Adrenal gland (tissue), 19 donors: ENCODE measurements at places on chromosomes 7 and 10. TPM values are rescaled to one million over a fixed set of nuclear protein-coding genes. Genes with fewer than 3 reads are reported as not detected.

- H3K27ac ChIP-seq: no peak overlapping the region
- no peak overlapping the region for H3K4me3 ChIP-seq
- no peaks in the 10 kb centered on the region for H3K36me3 ChIP-seq
- no peaks in the 10 kb centered on the region for H3K4me1 ChIP-seq
- DNase-seq: no peak
Measured at GRCh38 chr10:5751601-5752253, 61.5 kb downstream of the GDI2 start.

DNA sequence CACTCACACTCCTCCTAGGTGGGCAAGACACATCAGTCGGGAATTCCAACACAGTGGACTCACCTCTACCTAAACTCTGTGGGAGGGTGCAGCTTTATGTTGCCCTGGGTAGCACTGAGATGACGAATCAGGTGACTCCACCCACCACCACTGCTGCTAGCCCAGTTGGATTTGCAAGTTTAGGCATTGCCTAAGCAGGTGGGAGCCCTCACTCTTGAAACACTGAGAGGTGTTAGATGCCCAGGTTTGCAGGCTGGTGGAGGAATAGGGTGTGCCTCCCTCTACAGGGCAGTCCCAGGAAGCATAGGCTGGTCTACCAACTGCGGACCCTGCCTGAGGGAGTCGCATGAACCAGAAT is 708.9 kb downstream of the POM121L12 start:
- no peaks in the 10 kb centered on the region for H3K36me3 ChIP-seq
- no peak for DNase-seq
- no peak overlapping the region for H3K4me3 ChIP-seq
- no peaks in the 10 kb centered on the region for H3K4me1 ChIP-seq

- no peak overlapping the region for H3K27ac ChIP-seq
- H3K4me3 ChIP-seq: no peak overlapping the region
Measured at GRCh38 chr7:102064361-102065025, 222.2 kb upstream of the SH2B2 start.

- H3K27me3 ChIP-seq: no peaks in the 10 kb centered on the region
- no peaks in the 10 kb centered on the region for H3K4me1 ChIP-seq
- H3K27ac ChIP-seq: no peak overlapping the region
- no peaks in the 10 kb centered on the region for H3K36me3 ChIP-seq
Measured at GRCh38 chr10:74282848-74283210, 131.8 kb downstream of the ADK start.

- no peaks in the 10 kb centered on the region for H3K36me3 ChIP-seq
- no peak for DNase-seq
- no peaks in the 10 kb centered on the region for H3K4me1 ChIP-seq
- no peaks in the 10 kb centered on the region for H3K27me3 ChIP-seq
- H3K4me3 ChIP-seq: no peak overlapping the region
Measured at GRCh38 chr7:79529214-79529880, 75.9 kb upstream of the MAGI2 start.

DNA sequence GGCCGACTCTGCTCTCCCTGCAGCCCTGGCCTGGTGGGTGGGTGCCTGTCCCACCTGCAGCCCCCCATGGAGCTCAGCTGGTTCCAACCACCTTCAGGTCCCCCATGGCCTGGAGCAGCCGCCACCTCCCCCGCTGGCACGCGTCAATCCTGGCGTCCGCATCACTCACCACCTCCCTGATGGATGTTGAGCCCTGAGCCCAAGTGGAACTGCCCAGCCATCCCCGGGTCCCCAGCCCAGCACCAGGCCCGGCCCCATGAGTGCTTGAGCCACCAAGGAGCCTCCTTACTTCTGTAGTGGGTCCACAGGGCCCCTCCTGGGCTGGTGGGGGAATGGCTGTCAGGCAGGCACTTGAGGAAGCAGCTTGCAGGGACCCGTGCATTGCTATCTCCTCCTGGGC is 14.6 kb downstream of the AGAP3 start:
- H3K4me3 ChIP-seq: no peak overlapping the region
- DNase-seq: no peak
- H3K36me3 ChIP-seq: no peaks in the 10 kb centered on the region
- no peaks in the 10 kb centered on the region for H3K4me1 ChIP-seq

DNA sequence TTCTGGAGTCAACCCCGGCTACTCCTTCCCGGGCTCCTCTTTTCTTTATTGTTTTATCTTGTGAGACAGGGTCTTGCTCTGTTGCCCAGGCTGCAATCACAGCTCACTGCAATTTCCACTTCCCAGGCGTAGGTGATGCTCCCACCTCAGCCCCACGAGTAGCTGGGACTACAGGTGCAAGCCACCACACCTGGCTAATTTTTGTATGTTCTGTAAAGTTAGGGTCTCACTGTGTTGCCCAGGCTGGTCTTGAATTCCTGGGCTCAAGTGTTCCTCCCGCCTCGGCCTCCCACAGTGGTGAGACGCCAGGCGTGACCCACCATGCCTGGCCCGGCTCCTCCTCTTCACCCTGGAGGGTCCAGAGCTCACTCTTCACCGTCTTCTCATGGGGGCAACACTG is 15.3 kb upstream of the PDGFA start:
- H3K36me3 ChIP-seq: no peaks in the 10 kb centered on the region
- no peak for DNase-seq
- peaks cover 5% of the 10 kb centered on the region for H3K4me1 ChIP-seq
- no peaks in the 10 kb centered on the region for H3K27me3 ChIP-seq
- no peak overlapping the region for H3K27ac ChIP-seq

- DNase-seq: no peak
- H3K27ac ChIP-seq: no peak overlapping the region
Measured at GRCh38 chr7:132248841-132249240, 327.4 kb downstream of the PLXNA4 start.

Gene ATOH7
- total RNA-seq: not detected

Gene SPDYE1
- 0.06 TPM for total RNA-seq

Gene PRLHR
- 0.17 TPM for total RNA-seq

Gene DCLRE1A
- 9.3 TPM for total RNA-seq

Gene HABP2
- total RNA-seq: not detected

Gene CALHM1
- not detected for total RNA-seq
